ENCODE measurements at places on chromosomes 6 and 20. TPM values are rescaled to one million over a fixed set of nuclear protein-coding genes. Genes with fewer than 3 reads are reported as not detected.

IL17A gene
- total RNA-seq = not detected

XKR7 gene
- total RNA-seq = not detected

TP53TG5 gene
- not detected for total RNA-seq

RBPJL gene
- 0.26 TPM for total RNA-seq

C6orf141 gene
- total RNA-seq = 70.0 TPM

EFCAB8 gene
- 0.20 TPM for total RNA-seq

CFB gene
- total RNA-seq = 476 TPM

PLA2G7 gene
- 1.8 TPM for total RNA-seq

SLC12A5 gene
- 0.32 TPM for total RNA-seq

DOK5 gene
- 15.5 TPM for total RNA-seq

LRRC1 gene
- 17.3 TPM for total RNA-seq

TMEM170B gene
- total RNA-seq = 4.5 TPM

PNRC1 gene
- 244 TPM for total RNA-seq

KCNB1 gene
- 7.1 TPM for total RNA-seq

FNDC11 gene
- total RNA-seq = 1.4 TPM

All from mucosa of gallbladder (tissue), 1 donor.